ENCODE measurements at places on chromosomes 3 and 15.

GRCh38 chr3:154469585-154469984 is 39.6 kb upstream of the GPR149 start:
- DNase-seq: no peak

GRCh38 chr3:141239511-141240281 is 8.1 kb downstream of the PXYLP1 start:
- DNase-seq: no peak

DNA sequence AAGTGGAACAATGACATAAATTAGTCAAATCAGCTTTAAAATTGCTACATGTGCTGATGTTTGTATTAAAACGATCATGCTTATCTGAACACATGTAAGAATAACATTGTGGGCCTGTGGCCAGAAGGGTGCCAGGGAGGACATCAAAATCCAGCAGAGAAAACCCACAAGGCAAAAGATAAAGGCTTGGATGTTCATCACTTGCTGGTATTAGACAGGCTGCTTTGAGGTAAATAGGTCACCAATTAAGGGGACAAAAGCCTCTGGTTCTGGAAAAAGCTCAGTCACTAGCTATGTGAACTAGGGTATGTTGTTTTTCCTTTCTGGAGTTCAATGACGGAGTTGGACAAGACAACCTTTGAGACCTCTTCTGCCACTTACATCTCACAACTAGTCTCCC is 74.4 kb upstream of the TMEM108 start:
- no peak for DNase-seq

- no peak for DNase-seq
Observed at GRCh38 chr3:38049358-38050126, 10.5 kb downstream of the DLEC1 start.

DNA sequence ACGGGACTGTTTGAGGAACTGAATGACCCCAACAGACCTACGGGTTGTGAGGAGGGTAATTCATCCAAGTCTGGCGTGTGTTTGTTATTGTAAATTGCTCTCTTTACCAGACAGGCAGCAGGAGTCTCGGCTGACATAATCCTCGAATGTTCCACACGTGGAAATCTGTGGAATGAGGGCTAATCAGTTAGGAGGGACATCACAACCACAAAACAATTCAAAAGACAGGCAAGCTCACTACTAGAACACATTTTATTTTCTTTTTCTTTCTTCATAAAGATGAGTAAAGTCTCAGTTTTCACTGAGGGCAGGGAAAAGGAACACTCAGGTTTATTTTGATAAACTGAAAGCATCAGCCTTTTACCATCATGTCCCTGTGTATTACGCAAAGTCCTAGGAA is 53.8 kb downstream of the GRK7 start:
- DNase-seq: no peak

GRCh38 chr15:74380361-74381189 is 13.1 kb upstream of the CYP11A1 start:
- no peak for DNase-seq

- DNase-seq: no peak
Observed at GRCh38 chr15:90957031-90957790, 2.5 kb downstream of the RCCD1 start.

DNA sequence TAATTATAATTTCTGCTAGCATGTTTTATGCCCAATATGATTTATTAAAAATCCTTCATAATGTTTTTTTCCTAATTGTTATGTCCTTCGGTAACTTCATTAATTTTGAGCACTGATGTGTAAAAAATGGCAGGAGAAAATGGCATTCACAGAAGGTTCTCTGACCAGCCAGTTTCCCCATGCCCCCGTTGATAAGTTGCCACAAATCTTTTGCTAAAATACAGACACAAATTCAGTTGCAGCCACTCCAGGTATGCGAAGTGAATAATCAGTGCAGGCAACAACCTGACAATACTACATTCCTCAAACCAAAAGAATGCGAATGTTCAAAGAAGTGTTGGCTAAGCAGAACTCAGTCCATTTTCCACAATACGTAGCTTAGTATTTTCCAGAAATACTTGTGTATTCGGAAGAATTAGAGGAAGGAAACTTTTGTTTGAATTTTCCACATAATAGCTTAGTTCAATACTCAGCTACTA is 32.7 kb downstream of the CHL1 start:
- no peak for DNase-seq

DNA sequence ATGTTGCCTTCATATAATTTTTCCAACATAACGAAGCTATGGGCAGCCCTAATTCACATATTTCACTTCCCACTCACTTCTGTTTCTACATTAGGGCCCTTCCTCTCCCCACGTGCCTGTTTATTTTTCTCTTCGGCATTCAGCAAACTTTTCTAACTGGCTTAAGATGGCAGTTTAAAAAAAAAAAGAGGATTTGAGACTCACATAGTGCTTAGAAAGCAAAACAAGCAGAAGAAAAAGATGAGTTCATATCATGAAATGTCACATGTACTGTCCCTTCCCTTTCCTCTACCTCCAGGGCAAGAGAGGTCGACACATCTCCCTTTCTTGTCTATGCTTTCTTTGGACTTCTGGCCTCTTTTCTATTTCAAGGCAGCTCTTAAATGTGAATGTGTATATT is 30.6 kb downstream of the SLC49A4 start:
- DNase-seq: no peak

- DNase-seq: no peak
Observed at GRCh38 chr15:40340038-40340739, 550 bp downstream of the CCDC9B start.

- no peak for DNase-seq
Observed at GRCh38 chr3:190070622-190071347, 49.9 kb downstream of the P3H2 start.

DNA sequence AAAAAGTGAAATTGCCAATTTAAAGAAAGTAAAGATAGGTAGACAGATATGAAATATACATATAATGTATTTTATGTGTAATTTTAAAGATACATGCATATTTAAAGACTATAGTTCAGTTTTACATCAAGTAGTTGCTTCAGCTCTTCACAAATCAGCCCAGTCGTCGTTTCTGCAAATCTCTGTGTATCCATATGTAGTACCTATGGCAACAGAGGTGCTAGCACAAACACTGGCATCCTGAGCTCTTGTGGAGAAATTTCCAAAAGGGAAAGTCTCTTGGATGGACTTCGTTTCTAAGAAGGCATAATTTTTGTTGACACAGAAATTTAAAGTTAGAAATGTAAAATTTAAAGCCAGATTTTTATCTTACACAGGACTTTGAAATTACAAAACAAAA is 1284.7 kb downstream of the ROBO1 start:
- DNase-seq: no peak

GRCh38 chr3:185534511-185534910 is 17.9 kb downstream of the LIPH start:
- no peak for DNase-seq

GRCh38 chr3:70959506-70960291 is 623.8 kb downstream of the FOXP1 start:
- no peak for DNase-seq
